ENCODE measurements at places on chromosomes 4 and X. TPM values are rescaled to one million over a fixed set of nuclear protein-coding genes. Genes with fewer than 3 reads are reported as not detected.

The TXK gene
- total RNA-seq: 58.0 TPM

DNA sequence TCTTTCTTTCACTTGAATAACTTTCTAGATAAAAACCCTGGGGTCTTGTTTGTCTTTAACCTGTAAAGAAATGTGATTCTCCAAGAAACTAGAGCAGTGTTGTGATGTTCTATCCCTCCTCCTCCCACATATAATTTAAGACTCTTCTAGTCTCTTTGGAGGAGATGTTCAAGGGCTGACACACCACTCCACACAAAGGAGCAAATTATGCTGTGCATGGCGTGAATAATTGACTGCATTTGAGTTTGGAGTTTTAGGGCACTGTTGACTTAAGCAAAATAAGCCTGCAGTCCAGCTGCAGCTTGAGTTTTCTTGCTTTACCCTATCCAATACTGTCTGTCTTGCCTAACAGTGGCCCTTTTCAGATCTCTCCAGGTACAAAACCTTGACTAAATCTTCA lies 119.7 kb downstream of the CHRDL1 start:
- DNase-seq: no peak

- DNase-seq: no peak
Measured at GRCh38 chr4:26458157-26458561, 32.1 kb downstream of the CCKAR start.

DNA sequence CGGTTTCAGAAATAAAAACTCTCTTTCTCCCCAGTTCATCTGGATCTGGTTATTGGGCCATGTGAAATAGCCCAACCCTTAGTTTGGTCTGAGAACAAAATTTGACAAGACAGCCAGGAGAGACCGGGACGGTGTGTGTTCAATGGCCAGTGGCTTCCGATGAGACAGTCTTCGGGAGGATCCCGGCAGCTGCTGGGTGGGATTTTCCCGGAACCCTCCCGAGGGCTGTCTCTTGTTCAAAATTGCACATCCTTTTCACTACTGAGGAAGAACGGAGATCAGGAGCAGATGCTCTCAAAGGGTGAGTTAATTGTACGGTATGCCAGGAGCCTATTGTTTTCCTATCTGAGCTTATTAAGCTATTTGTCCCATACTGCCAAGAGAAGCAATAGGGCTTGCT lies 166.5 kb downstream of the PRR32 start:
- no peak for DNase-seq

DNA sequence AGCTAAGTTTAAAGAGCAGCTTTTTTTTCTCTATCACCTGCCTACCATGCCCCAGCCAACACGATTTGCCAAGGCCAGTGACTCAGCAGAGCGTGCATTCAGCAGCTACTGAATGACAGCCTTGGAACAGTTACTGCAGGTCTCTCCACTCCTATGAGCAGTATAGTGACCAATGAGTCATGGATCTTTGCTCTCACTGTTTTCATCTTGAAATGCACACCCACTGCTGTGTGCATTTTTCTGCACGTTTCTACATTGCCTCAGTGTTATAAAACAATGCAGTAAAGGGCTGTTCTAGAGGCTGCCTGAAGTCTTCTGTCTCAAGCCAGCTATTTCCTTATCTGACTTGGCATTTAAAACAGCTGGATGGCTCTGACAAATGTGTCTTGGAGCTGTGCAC lies 66.0 kb upstream of the C4orf54 start:
- DNase-seq: no peak

The SGMS2 gene
- not detected for total RNA-seq

Data from CD4-positive, CD25-positive, alpha-beta regulatory T cell (primary cell).